Sciatic nerve (tissue), 2 donors: ENCODE measurements at places on chromosomes 16 and 17.

DNA sequence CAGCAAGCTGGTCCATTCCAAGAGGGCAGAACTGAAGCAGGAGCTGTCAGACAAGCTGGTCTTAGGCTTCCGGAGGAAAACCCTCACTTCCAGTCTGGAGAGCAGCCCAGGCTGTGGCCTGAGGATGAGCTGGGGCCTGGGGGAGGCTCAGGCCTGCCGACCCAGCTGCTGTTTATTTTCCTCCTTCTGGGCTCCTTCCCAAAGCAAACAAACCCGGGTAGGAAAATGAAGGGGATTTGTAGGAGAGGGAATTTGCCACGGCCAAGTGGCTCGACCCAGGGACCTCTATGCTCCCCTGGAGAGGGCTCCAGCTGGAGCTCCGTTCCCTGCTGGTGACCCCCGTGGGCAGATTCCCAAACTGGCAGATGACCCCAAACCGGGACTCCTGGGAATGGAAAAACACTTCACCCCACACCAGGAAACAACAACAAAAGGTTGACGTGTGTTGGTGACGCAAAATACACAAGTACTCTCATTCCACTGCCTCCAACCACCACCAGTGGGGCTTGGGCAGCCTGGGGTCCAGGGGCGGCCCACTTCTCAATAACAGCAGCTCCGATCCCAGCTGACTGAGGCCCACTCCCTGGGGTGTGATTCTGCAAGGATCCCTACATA is 8.8 kb downstream of the JUP start:
- peak; percentile 88 for DNase-seq

DNA sequence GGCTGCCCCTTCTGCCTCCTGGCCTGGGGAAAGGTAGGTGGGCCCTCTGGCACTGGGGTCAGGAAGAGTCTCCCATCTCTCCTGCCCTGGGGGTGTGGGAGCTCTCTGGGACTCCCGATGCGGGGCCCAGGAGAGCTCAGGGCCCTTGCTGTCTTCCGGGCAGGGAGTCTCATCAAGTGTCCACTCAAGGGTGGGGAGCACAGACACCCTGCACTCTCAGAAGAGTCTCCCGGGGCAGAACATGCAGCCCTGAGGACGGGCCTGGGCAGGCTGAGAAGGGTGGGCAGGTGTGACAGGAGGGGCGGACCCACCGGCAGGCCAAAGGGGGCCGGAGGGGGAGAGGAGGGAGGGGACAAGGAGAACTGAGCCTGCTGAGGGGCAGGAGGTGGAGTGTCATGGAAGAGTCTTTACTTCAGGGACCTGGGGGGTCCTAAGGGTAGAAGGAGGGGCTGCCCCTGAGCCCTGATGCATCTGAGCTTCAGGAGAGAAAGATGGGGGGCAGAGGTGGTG is 8.4 kb upstream of the PKMYT1 start:
- no peak for DNase-seq

- no peak for DNase-seq
These were observed at the start of gene PRSS36 for GRCh38 chr16:31149894-31150890. Gene PRSS36 (minus strand): TSS chr16:31150066. CDS start chr16:31150035, 31 bp downstream.

- DNase-seq, result no peak
These were observed 369.0 kb upstream of the EEF2KMT start for GRCh38 chr16:5466551-5466950.

DNA sequence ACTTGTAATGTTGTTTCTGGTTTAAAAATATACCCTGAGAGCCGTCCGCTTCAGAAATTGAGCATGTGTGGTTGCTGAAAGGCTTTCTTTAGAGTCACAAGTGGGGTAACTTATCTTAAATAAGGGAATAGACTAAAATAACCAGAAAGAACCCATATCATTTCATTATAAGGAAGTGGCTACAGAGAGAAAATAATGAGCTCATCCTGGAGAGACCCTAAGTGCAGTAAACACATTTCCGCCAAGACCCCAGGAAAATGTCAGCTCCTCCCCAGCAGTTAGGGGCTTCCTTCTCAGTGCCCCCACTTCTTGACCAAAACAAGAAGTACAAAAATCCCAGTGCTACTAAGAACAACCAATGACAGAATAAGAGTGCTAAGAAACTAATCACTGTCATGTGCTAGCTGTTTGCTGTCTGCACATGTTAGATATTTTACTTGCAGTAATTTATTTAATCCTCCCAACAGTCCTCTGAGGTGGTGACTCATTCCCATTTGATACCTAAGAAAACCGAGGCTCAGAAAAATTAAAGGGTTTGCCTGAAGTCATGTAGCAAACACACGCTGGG is 83.5 kb downstream of the CDYL2 start:
- DNase-seq, result no peak

GRCh38 chr16:8720080-8720966 is 45.9 kb downstream of the ABAT start:
- no peak for DNase-seq

GRCh38 chr17:2068031-2068518 is 13.2 kb downstream of the HIC1 start:
- no peak for DNase-seq

GRCh38 chr16:89406277-89406888 is 84.0 kb downstream of the ANKRD11 start:
- DNase-seq, result no peak

- no peak for DNase-seq
These were observed 12.2 kb upstream of the VAT1L start for GRCh38 chr16:77775911-77776909.

- no peak for DNase-seq
These were observed 115.1 kb upstream of the ZKSCAN2 start for GRCh38 chr16:25372716-25373115.

- DNase-seq, result no peak
These were observed 18.0 kb downstream of the SLFN12L start for GRCh38 chr17:35519439-35519838.

DNA sequence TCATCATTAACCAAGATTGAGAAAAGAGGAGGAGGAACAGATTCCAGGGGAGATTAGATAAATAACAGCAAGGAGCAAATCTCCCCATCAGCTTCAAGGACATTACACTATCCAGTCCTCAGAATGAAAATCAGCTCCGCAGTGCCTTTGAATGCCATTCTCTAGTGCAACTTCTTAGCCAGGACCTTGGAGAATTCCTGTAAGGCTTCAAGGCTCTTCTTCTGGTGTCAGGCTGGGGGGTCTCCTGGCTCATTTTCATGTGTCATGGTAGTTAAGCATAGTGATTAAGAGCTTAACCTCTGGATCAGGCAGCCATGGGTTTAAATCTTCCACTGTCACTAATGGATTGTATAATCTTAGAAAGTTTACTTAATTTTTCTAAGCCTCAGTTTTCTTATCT is 137.3 kb upstream of the CCL2 start:
- no peak for DNase-seq

DNA sequence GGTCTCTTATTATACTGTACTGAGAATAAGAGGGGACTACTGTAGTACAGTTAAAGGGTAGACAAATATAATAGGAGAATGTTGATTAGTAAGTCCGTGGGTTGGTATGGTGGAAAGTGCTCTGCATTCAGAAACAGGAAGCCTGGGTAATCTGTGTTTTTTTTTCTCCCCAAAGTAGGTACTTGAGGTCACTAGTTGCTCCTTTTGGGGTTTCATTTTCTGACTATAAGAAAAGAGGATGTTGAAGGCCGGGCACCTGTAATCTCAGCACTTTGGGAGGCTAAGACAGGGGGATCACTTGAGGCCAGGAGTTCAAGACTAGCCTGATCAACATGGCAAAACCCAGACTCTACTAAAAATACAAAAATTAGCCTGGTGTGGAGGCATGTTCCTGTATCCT is 42.0 kb upstream of the MMD start:
- no peak for DNase-seq

DNA sequence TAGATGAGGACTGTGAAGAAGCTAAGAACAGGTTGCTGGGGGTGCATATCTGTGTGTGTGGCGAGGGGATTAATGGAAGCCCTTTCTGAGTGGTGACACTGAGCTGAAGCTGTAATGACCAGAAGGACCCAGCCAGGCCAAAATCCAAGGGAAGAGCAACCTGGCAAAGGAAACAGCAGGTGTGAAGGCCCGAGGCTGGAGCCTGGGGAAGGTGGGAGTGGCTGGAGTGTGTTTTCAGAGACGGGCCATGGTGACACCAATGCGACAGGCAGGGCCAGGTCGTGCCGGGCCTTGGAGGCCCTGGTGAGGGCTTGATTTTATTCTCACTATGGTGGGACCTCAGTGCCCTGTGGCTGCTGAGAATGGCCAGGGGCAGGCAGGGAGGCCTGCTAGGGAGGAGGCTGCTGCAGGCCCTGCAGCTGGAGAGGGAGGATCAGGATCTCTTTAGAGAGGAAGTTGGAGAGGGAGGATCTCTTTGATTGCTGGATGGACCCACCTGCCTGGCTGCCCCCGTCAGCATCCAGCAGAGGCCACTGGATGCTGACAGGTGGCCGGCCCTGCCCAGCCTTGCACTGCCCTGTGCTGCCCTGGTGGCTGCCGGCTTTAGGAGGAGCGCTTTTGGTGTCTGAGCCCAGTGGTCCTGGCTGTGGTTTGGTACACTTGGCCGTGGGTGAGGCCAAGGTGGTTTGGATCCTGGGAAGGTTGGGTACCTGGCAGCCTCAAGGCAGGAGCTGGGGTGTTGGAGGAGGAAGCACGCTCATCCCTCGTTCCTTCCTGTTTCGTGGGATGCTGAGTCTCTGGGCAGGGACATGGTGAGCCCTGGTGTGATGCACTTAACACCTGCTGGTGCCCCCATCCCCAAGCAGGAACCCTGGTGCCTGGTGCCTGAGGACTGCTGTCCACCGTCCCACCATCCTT is 188.3 kb downstream of the SEC14L1 start:
- peak; percentile 60 for DNase-seq

- DNase-seq, result no peak
These were observed 5.9 kb upstream of the RAB40C start for GRCh38 chr16:583815-584591.

DNA sequence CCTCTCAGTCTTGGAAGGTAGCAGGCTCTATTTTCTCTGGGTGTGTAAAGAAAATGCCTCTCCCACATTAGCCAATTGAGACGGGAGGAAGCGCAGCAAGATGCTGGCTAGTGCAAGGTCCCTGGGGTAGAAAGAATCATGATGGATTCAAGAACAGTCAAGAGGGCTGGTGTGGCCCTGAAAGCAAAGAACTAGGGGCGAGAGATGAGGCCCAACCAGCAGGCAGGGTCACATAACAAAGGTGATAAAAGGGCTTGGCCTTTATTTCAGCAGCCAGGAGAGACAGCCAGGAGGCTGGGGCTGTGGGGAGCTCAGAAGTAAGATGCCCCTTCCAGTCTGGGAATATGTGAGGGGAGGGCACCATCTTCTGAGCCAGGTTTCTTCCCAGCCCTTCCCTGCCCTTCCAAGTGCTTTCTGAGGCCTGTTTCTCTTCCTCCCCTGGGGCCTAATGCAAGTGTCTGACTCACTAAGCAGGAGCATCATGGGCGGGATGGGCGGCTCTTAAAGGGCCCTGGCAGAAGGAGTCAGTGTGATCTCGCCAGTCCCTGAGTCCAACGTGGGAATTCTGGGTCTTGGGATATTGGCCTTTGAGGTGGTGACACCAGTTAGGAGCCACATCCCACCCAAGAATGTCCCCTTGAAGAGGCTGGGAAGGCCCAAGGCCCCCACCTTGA is 3.9 kb upstream of the NLRC5 start:
- DNase-seq, result peak; percentile 75

DNA sequence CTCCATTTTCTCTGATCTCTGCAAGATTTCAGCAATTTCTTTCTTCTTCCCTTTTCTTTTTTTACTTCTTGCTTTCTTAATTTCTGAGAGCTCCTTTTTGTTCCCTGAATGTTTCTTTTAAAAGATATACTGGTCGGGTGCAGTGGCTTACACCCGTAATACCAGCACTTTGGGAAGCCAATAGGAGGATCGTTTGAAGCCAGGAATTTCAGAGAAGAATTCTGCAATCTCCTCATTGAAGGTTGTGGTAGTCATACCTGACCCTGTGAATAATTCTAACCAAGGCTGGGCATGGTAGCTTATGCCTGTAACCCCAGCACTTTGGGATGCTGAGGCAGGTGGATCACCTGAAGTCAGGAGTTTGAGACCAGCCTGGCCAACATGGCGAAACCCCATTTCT is 15.6 kb upstream of the ABCC1 start:
- no peak for DNase-seq

DNA sequence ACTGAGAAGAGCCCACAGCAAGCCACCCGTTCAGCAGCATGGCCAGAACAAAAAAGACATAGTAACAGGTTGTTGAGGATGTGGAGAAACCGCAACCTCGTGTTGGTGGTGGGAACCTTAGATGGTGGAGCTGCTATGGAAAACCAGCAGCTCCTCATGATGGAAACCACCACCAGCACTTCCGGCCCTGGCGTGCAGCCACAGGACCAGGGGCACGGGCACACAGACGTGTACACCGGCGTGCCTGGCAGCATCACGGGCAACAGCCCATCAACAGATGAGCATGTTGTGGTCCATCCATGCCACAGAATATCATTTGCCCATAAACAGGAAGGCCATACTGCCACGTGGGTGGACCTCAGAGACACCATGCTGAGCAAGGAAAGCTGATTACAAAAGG is 11.9 kb downstream of the CTU2 start:
- no peak for DNase-seq

- peak; percentile 62 for DNase-seq
These were observed 13.4 kb downstream of the TBX2 start for GRCh38 chr17:61412860-61413660.

GRCh38 chr16:17497648-17498047 is 26.9 kb upstream of the XYLT1 start:
- no peak for DNase-seq

GRCh38 chr16:916035-916799 is 54.6 kb downstream of the LMF1 start:
- no peak for DNase-seq

DNA sequence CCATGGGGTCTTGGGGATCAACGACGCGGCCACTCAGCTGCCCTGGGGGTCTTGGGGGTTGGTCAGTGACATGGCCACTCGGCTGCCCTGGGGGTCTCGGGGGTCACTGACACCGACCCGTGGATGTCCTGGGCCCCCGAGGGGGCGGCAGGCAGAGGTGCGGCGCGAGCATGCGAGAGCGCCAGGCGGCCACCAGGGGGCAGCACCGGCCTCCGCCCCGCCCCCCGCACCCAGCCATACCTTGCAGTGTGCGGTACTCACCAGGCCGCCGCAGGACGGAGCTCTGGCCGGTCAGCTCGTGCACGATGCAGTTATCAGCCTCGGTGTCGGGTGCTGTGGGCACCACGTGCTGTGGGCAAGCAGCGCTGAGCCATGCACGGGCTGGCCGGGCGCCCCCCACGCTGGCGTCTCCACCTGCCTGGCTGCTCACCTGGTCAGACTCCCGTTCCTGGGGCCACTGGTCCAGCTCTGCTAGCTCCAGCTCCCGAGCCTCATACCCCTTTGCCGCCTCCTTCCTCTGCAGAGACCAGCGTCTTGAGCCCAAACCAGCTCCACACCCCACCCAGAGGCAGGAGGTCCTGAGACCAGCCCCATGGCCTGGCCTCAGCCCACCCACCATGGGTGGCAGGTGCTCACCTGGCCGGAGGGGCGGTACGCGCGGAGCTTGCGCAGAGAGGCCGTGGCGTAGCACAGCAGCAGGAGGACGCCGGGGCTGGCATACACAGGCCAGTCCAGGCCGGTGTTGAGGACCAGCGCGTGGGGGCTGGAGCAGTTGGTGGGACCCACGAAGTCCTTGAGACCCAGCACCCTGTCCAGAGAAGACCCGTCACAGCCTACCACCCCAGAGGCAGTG is 31.2 kb downstream of the CTU2 start:
- DNase-seq, result peak; percentile 79

- peak; percentile 74 for DNase-seq
These were observed 46.2 kb downstream of the TUBD1 start for GRCh38 chr17:59846394-59847165.
